Inflammatory macrophage treated with lipopolysaccharide for 1 hour (primary cell): ENCODE measurements at places on chromosomes 2 and 18.
A peak's percentile ranks its signal among the peaks of the same experiment; 100 is the strongest.

GRCh38 chr2:158048327-158048726 lies 53.3 kb upstream of the UPP2 start:
- no peak for DNase-seq

DNA sequence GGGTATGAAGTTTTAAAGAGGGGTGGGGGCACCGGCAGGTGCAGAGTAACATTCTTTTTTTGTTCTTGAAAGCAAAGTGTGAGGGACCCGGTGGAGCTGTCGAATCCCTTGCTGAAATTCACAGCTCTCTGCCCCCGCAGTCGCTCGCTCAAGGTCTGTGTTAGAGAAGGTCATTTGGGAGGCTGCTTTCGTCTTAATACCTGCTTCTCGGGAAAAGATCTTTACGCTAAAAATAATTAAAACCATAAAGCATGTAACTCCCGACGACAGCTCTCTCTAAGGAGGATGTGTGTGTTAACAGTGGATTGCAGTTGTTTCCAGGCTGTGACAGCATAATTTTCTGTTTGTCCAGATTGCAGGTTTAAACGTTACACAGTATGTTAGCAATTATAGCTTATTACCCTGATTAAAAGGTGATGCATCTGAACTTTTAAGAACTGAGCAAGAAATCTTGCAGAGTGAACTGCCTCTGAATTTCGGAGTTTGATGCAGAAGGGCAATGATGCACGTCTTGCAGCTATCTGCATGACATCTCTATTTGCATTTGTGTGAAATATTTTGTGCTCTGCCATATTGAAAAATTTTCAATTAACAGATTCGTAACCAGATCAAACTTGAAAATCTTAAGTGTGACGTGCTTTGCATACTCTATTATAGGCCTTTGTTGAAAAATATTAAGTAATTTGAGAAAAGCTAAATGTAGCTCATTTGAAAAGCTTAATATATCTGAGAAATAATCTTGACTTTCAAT lies 954 bp downstream of the RAPGEF4 start:
- no peak for DNase-seq

- DNase-seq, result no peak
These were observed 884.3 kb downstream of the ERBB4 start for GRCh38 chr2:211654211-211654780.

DNA sequence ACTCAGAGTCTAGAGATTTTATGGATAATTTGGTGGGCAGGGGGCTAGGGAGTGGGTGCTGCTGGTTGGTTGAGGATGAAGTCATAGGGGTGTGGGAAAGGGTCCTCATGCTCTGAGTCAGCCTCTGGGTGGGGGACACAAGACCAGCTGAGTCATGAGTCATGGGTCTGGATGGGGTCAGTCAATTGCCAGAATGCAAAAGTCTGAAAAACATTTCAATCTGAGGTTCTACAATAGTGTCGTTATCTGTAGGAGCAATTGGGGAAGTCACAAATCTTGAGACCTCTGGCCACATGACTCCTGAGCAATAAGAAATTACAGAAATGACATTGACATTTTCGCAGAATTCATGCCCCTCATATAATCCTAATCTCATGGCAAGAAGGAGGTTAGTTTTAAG lies 15.1 kb downstream of the NMS start:
- peak; percentile 52 for DNase-seq

DNA sequence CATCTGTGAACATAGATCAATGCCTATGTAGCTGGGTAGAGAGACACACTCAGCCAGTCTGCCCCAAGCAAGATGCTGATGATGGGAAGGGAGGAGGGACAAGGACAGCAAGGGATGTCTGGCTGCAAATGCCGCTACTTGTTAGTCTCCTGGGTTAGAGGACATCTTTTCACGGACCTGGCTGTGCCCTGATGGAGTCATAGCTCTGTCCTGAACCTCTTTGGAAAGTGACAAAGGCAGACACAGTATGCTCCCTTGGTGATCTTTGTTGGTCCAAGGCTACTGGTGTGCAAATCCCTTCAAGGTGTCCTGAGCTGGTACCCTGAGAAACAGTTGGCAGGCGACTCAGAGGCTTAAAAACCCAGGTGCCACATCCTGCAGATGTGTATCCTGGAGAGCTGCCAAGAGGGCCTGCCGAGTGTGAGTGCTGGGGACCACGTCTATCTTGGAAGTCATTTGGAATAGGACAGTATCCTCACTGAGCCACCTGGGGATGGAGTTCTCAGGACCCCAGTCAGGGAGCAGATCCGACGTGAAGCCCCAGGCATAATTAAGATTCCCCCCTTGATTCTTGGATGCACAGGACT lies 10.8 kb downstream of the FOSL2 start:
- DNase-seq, result no peak

DNA sequence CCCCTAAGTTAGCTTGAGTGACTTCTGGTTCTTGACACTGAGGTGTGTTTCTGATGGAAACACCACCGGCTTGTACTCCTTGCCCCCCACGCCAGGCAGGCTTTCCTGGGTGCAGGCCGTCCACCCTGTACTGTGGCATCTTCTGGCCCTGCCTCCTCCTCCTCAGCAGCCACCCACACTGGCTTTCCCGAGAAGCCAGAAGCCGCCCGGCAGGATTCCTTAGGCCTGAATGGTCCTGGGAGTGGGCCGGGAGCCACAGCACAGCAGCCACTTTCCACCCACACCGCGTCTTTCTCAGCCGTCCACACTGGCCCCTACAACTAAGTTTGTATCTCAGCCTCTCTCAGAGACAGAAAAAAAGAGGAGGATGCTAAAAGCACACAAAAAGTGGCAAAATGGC lies 2.1 kb upstream of the HSBP1L1 start:
- DNase-seq, result no peak

DNA sequence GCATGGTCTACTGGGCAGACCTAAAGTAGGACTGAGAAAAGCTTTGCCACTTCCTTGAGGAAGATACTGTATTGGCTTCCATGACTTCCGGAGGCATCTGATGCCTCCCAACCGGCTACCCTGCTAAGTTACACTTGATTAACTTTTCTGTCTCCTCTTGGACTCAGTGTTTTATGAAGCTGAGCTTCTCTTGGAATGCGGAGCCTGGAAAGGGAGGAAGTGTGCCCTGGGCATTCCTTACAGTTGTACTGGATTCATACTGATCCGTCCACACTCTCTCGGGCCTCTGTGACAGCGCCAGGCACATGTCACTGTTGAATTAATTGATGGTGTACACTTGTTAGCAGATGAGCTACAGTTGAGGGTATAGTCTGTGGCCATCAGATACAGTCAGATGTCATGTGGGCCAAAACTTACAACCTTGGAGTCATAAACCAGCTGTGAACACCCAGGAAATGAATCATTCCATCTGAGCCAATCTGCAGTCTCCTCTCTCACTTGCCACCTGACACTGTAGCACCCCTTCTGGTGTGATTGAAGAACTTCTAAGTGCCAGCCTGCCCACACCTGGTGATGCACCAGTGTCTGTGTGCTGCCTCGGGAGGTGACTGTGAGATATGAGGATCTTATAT lies 122.5 kb downstream of the FHOD3 start:
- no peak for DNase-seq

GRCh38 chr2:173101687-173102086 lies 26.0 kb downstream of the MAP3K20 start:
- peak; percentile 84 for DNase-seq

DNA sequence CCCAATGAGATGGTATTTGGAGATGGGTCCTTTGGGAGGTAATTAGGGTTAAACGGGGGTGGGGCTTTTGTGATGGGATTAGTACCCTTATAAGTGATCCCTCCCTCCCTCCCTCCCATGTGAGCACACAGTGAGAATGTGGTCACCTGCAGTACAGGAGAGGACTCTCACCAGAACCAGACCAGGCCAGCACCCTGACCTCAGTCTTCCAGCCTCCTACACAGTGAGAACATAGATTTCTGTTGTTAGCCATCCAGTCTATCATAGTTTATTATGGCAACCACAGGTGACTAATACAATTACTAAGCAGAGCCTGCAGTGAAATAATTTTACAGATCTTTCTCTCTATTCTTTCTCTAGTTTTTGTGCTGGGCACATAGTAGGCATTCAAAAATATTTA lies 137.7 kb upstream of the PKDCC start:
- DNase-seq, result no peak

DNA sequence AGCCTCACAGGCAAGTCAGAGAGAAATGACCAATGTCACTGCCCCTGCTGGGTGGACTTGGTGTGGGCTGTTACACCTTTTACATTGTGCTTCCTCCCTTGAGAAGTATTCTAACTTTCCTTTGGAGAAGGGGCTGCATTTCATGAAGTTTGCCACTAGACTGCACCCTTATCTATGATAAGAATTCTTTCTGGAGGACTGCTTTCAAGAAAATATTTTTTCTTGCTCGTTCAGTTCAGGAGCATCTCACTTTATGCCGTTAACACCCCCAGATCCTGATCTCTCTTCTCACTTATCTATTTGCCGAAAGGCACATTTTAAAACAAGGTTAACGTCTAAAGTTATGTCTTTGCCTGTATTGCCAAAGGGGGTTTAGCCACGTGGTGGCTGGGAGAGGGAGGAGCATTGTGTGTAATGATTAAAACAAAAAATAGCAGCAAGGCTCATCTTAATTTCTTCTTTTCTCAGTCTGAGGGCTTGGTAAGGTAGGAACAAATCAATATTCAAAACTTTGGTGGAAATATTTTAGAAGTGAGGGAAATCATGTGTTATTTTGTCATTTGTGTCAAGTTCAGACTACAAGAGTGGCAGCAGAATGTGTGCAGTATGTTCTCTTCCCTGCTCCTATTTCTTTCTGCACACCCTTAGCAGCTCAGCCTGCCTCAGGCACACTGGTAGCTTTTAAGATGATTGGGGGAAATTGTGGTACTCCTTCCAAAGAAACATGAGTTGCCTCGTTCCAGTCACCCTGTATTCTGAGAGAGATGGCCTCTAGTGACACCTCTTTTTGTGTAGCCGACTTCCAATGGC lies 1.6 kb upstream of the IGFBP5 start:
- no peak for DNase-seq

DNA sequence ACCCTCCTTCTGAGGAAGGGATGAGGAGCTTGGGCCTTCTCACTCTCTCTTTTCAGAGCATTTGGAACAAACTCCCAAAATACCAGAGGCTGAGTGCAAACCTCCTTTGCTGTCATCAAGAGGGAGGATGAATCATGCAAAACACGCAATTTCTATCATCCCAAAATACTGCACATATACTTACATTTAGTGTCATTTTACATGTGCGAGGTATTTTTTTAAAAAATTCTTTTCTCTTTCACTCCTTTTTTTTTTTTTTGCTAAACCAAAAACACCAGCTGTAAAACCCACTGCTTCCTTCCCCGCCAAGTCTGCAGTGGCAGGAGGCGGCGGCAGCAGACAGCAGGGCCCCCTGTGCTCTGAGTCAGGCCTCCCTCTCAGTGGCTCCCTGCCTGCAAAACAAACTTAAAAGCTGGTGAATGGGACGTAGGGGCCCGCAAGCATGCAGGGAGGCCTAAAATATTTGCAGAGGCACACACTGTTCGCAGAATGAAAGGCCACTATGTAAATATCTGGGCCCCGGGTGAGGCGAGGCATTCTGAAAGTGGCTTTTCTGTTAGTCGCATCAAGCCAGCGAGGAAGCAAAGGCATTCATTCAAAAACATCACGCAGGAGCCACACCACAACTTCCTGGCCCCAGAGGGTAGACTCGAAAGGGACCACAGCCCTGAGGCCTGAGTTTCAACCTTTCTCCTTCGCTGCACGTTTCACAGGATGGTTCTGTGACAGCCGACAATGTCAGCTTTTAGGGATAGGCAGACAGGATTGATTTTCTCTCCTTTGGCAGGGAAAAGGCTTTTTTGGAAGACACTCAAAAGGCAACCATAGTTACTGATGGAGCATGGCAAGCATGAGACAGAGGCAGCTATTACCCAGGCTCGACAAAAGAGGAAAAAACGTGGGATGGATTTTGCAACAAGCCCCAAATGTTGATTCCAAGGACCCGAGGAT lies 73.4 kb downstream of the ACTR2 start:
- DNase-seq, result no peak

- no peak for DNase-seq
These were observed 13.9 kb upstream of the SULT1C4 start for GRCh38 chr2:108363908-108364225.

GRCh38 chr18:60027397-60027796 lies 127.6 kb downstream of the PMAIP1 start:
- DNase-seq, result no peak

GRCh38 chr2:240280621-240281020 lies 140.2 kb upstream of the OTOS start:
- DNase-seq, result no peak

DNA sequence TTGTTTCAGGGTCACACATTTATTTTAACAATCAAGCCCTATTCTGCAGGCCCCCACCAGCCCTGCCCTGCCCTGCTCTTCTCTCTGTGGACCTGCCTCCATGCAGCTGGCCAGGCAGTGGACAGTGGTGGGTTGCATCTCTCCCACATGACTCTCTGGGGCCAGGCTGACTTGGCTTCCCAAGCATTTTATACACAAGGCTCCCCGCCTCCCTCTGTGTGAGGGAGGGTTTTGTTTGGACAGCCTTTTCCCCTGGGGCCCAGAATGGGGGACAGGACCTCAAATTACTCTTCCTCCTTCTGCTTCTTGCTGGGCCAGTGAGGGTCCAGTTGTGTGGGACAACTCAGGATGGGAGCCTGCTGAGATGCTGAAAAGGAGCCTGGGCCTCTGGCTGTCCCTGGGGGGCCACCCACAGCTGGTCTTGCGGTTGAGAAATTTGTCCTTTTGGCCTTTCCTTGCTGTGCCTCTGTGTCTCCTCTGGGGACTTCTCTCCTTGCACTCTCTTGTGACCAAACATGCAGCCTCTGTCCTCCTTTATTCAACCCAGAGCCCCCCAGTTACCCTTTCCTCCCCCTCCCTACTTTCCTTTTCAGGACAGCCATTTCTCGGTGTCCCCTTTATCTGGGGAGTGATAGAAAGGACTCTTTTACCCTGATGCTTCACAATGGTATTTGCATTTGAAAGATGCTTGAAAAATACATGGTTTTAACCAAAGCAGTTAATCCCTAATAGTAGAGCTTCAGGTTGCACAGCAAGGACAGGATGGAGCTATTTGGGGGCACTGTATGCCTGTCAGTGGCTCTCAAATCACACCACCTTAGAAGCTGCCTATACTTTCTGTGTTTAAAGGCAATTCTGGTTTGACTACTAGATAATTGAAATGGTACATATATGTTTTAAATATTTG lies 151.1 kb downstream of the FHOD3 start:
- no peak for DNase-seq

DNA sequence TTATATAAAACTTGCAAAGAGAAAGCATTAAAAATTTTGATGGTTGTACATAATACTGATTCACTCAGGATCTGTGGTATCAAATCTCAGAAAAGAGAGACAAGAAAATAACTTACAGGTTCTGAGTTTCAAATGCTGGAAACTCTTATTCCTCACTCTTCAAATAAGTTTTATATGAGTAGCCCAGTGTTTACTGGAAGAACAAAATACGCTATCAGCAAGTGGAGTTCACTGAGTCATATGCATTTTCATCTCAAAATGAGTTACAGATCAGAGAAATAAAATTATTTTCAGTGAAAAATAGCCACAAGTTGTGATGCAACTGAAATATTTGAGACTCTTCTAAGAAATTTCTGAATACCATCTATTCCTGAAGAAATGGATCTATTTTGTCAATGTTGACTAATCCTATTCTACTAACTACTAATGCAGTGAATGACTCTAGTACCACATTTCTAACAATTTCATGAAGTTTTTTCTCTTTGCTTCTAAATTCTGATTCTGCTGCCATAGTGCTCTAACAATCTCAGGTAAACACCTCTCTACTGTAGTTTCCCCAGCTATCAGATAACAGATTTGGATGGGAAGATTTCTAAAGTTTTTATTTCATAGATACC lies 391.7 kb downstream of the ZEB2 start:
- no peak for DNase-seq
